Mucosa of descending colon (tissue), 3 donors: ENCODE measurements at places on chromosomes 4 and X. TPM values are rescaled to one million over a fixed set of nuclear protein-coding genes. Genes with fewer than 3 reads are reported as not detected.

The ADAD1 gene
- total RNA-seq = not detected

DNA sequence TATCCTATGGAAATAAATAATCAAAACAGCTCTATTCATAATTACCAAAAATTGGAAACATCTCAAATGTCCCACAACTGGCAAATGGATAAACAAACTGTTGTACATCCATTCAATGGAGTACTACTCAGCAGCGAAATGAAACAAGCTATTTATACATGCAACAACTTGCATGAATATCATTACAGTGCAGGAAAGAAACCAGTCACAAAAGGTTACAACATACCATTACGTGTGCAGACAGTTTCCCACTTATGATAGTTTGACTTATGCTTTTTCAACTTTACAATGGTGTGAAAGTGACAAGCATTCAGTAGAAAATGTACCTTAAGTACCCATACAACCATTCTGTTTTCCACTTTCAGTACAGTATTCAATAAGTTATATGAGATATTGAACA is 82.3 kb downstream of the NEK1 start:
- no peak for DNase-seq

The TMPRSS11B gene
- not detected for total RNA-seq

DNA sequence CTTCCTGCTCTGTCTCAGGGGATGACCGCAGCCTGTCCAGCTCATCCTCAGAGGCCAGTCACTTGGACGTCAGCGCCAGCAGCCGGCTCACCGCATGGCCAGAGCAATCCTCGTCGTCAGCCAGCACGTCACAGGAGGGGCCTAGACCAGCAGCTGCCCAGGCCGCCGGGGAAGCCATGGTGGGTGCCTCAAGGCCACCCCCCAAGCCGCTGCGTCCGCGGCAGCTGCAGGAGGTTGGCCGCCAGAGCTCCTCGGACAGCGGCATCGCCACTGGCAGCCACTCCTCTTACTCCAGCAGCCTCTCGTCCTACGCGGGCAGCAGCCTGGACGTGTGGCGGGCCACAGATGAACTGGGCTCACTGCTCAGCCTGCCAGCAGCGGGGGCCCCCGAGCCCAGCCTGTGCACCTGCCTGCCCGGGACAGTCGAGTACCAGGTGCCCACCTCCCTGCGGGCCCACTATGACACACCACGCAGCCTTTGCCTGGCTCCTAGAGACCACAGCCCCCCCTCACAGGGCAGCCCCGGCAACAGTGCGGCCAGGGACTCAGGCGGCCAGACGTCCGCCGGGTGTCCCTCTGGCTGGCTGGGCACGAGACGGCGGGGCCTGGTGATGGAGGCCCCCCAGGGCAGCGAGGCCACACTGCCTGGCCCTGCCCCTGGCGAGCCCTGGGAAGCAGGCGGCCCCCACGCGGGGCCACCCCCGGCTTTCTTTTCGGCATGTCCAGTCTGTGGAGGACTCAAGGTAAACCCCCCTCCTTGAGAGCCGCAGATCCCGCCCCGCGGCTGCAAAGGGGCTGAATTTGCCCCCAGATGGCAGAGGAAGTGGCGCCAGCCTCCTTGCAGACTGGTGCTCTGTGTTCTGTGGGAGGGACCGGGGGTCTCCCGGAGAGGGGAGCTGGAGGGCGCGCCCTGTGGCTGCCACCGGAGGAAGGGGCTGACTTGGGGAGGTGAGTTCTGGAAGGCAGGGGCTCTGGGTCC is 29.9 kb downstream of the DOK7 start:
- no peak for DNase-seq

- no peak for DNase-seq
Observed at GRCh38 chr4:171644430-171645057, 168.7 kb upstream of the GALNTL6 start.

DNA sequence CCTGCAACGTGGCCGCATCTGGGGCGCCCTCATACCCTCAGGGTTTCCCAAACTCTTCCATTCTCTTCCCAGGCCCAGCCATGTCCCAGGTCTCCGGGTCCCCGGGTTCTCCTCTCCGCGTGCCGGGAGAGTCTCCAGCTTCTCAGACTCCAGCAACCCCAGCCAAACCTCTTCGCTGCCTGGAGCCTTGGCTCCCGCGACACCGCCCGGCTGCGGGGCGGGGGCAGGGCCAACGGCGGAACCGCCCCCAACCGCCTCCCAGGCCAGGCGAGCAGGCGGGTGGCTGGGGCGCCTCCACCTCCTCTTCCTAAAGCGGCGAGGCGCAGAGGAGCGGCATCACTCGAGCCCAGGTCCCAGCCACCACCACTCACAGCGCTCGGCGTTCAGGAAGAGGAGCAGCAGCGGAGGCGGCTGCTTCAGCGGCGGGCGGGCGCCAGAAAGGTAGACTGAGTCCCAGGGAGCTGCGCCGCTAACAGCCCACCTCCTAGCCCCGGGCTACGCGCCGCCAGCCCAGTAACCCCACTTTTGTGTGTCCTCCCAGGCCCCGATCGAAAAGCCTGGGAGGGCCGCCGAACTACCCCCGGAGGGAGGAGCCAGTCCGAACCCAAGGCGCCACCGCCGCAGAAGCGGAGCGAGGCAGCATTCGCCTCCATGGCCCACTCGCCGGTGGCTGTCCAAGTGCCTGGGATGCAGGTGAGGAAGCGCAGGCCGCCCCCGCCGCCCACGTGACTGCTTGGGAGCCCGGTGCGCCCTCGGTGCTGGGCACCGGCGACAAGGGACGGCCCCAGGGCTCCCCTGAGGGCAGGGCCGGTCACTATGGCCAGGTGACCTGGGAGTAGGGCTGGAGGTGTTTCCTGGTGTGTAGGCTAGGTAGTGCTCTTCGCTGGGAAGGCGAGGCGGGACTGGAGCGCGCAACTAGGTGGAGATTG is at the start of gene STK26:
STK26 (plus strand) TSS at position 336 of the 929 bp plus-strand sequence; CDS start at position 652, 316 bp downstream.
- peak; percentile 74 for DNase-seq

- DNase-seq = no peak
Observed at GRCh38 chr4:96194993-96195392, 355.1 kb downstream of the PDHA2 start.

The SEPTIN6 gene
- total RNA-seq = 10.6 TPM

The MAGEB1 gene
- not detected for total RNA-seq

The MSX1 gene
- total RNA-seq = 0.44 TPM

DNA sequence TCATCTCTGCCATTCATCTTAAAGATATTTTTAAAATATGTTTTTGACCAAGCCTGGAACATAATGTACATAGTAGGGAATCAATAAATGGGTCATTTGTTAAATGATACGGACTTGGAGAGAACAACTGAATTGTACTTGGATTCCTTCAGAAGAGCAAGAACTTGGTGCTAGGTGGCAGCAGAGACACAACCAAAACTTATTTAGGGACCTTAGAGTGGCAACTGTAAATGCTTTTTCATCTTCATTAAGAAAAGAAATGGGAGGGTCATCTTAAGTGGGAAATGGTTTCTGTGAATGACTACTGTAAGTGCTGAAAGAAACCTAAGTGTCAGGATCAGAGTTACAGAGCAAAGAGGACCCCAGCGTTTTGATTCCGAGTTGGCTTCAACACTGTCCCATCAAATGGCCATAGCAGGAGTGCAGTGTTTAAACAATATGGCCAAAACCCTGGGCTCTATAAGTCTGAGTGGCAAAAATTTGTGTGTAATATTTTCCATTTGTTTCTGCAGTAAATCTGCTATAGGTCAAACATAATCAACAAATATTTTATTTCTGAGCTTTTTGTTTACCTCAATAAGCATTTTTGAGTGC is 213.6 kb downstream of the PALLD start:
- DNase-seq = no peak

The SMIM31 gene
- total RNA-seq = 37.8 TPM

DNA sequence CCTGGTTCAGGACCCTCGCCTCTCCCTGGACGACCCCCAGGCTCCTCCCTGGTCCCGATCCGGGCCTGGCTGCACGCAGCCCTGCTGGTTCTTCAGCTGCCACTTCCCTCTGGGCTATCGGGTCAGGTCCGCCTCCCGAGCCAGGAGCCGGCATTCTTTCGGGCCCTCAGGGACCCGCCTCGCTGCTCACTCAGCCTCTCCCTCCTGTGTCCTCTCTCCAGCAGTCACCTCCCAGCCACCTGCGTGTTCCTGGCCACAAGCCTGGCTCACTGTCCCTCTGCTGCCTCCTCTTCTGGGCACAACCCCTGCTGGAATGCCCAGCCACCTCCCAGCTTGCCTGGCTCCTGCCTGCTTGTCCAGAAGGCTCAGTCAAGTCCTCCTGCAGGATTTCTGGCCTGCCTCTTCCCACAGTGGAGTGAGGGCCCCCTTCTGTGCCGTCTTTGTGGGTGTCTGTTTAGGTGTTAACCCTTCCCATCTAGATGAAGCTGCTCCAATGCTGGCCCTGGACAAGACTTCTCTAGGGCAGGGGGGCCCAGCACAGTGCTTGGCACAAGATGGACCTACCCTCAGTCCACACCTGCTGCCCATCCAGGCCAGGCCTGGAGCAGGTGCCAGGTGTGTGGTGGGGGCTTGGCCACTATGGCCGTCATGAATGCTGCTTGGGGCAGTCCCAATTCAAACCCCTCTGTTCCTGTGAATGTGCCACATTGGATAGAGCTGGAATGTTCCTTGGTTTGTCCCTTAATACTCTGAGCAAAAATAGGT is 2.2 kb downstream of the WFS1 start:
- DNase-seq = peak; percentile 51

DNA sequence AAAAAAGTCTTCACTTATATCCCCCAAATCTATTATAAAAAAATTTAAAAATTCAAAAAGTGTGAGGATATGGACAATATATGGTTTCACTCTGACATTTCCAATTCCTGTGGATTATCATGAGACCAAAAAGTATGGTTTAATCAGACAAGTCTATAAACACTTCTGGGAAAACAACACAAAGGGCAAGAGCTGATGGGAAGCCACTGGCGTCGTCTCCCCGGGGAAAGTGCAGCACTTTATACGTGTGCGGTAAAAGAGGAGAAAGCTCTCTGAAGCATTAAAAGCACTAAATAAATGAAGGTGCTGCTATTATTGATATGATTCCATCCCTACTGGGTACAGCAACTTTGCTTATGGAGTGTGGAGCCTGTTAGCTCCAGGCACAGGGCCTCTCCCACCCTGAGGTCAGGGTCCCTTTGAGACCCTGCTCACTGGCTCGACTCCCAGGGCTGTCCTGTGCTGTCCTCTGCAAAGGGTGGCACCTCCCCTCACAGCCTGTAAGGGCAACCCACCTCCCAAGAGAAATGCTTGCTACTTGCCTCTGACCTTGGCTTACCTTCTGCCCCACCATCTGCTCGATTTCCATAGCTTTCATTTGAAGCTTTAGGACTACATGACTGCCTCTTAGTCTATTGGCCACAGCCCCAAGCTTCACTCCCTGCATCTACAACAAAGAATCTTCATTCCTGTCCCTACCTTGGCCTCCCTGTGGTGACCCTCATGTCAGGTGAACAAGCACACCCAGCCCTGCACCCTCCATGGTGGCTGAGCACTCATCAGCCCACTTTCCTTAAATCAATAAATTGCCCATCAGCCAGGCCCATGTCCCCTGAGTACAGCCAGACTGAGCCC is 248.6 kb downstream of the HNRNPD start:
- no peak for DNase-seq

- no peak for DNase-seq
Observed at GRCh38 chr4:15738877-15739276, 36.0 kb downstream of the BST1 start.

DNA sequence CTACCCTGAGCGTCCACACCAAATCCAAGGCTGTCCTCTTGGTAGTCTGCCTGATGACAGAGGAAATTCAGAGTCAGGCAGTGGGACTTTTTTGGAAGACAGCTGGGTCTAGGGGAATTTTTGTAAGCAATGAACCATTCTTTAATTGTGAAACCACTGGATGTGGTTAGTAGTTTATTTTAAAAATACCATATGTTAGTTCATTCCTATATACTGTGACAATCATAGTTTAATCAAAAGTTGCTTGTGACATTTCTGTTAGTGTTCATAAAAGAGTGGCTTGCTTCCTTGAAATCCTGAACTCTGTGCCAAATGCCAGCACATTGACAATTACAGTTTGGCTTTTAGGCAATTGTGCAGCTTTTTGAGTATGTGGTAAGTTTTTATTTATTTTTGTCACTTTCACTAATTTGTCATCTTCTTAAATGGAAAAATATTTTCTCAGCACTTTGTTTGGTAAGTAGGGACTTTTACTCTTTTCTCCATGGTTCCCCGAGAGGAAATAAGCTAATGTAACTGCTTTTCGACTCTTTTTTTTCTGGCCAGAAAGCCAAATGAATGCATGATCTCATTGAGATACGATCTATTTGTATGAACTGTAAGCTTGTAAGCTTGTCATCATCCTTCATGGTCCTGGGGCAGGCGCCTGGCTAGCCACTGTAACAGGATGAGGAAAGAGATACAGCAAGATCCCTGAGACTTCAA is 72.6 kb upstream of the SLC4A4 start:
- no peak for DNase-seq

- DNase-seq = no peak
Observed at GRCh38 chrX:17025621-17026302, 79.3 kb downstream of the REPS2 start.

GRCh38 chrX:150482537-150483206 is 85.7 kb upstream of the MTM1 start:
- no peak for DNase-seq

- DNase-seq = no peak
Observed at GRCh38 chr4:113943863-113944262, 35.6 kb downstream of the ARSJ start.

GRCh38 chrX:17174671-17175070 is 200.3 kb upstream of the NHS start:
- peak; percentile 3 for DNase-seq

DNA sequence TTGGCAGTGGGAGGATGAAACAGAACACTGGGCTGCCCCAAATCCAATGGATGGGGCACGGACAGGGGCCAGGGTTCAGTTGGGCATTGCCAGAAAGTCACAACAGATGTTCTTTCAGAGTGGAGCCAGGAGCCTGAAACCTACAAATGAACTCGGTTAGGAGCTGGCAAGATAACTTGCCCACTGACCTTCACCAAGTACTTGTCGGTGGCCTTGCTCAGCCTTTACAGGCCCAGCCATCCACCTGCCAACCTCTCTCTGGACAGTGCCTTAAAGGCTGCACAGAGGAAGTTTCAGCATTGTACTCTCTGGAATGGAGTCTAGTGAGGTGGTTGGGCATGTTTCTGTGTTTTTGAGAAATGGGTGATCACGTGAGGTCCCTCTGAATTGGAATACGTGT is 87.1 kb upstream of the USP9X start:
- DNase-seq = no peak

- DNase-seq = no peak
Observed at GRCh38 chr4:139986106-139986505, 167.9 kb downstream of the MAML3 start.

The PAGE1 gene
- not detected for total RNA-seq

DNA sequence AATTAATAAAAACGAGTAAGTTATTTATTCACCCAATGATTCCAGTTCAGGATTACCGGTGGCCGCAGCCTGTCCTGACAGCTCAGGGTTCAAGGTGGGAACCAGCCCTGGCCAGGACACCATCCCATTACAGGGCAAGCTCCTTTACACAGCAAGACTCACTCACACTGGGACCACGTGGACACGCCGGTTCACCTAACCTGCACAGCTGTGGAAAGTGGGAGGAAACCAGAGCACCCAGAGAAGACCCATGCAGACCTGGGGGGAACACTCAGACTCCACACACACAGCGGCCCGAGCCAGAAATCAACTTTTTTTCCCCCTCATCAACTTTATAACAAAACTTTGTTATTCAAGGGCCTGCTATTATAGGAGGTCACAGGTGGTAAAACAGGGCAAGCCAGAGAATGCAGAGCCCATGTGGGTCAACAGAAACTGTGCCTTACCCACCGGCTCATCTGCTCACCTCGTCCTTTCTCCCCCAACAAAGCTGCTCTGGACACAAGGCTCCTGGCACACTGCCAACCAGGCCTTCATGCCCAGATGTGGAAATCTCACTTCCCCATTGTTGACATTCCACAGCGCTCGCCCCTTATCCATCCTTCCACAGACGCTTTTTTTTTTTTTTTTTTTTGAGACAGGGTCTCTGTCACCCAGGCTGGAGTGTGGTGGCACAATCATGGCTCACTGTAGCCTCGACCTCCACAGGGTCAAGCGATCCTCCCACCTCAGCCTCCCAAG is 8.0 kb upstream of the ODAPH start:
- peak; percentile 29 for DNase-seq
